Stimulated activated CD8-positive, alpha-beta memory T cell treated with anti-CD3 and anti-CD28 coated beads, Interleukin-15, amount 100 ng/mL, for 4 hours (primary cell): ENCODE measurements at places on chromosomes 1 and 21.

DNA sequence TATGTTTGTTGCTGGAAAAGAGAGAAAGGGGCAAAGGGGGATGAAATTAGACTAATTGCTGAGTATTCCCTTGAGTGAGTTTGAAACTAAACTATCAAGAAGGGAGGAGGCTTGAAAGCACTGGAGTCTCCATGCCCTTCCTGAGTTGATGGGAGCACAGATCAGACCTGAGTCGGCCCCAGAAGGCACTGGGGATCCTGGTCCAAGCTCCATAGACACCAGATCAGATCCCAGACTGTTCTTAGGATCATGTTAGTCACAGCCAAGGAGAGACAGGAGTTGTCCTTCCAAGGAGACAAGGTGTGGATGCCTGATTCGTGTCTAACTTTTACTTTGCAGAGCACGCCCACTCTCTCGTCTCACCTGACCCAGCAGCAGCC lies 152.3 kb downstream of the NR5A2 start:
- no peak for DNase-seq

GRCh38 chr21:42612390-42612789 lies 41.0 kb upstream of the PDE9A start:
- DNase-seq: no peak

DNA sequence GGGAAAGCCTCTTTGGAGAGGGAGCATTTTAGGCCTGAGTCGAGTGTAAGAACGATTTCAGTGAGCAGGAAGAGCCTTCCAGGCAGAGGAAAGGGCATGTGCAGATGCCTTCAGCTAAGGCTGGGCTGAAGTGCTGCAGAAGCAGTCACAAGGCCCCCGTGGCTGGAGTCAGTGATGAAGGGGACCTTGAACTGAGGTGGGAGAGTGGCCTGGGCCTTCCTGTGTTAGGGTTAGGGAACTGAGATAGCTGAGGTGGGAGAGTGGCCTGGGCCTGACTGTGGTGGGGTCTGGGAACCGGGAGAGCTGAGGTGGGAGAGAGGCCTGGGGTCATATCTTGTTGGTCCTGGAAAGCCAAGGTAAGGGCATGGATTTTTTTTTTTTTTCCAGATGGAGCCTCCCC lies 50.9 kb upstream of the ETV3 start:
- DNase-seq: no peak

DNA sequence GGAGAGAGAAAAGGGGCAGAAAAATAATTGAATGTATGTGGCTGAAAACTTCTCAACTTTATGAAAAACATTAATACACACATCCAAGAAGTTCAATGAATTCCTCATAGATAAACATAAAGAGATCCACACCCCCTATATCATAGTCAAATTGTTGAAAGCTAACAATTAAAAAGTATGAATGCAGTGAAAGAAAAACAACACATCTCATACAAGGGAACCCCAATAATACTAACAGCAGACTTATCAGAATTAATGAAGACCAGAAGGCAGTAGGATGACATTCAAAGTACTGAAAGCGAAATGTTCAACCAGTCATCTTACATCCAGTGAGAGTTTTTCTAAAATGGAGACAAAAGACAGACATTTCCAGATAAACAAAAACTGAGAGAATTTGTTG lies 134.4 kb downstream of the FMN2 start:
- no peak for DNase-seq

DNA sequence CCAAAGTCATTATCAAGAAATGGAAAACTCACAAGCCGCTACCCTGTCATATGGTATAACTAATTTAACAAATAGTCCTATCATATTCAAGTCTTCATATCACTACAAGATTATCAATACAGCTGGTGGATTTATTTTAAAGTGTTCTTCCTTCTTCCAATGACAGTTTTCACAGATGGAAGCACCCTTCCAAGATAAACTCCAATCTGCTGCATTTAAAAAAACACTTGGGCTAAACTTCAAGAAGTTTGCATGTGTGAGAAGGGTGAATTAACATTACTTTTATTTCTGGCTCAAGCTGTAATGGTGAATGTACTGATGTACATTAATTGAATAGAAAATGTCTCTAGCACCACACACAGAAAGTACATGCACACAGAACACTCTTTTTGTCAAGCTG lies 192.4 kb downstream of the DPYD start:
- no peak for DNase-seq

DNA sequence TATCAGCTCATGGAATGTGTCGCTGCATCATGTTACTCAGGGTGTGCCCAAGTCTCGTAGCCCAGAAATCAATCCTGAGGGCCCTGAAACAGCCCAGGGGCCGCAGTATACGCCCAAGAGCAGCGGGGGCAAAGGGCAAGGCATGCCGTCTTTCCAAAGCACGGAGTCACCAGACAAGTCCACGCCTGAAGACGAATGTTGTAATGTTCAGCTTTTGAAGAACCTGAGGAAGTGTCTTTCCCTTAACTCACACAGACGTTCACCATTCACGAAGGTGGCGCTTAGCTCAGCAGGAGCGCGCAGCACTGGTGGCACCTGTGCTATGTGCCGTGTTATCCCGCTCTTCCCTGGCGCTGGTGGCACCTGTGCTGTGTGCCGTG lies 18.8 kb upstream of the PWP2 start:
- no peak for DNase-seq

DNA sequence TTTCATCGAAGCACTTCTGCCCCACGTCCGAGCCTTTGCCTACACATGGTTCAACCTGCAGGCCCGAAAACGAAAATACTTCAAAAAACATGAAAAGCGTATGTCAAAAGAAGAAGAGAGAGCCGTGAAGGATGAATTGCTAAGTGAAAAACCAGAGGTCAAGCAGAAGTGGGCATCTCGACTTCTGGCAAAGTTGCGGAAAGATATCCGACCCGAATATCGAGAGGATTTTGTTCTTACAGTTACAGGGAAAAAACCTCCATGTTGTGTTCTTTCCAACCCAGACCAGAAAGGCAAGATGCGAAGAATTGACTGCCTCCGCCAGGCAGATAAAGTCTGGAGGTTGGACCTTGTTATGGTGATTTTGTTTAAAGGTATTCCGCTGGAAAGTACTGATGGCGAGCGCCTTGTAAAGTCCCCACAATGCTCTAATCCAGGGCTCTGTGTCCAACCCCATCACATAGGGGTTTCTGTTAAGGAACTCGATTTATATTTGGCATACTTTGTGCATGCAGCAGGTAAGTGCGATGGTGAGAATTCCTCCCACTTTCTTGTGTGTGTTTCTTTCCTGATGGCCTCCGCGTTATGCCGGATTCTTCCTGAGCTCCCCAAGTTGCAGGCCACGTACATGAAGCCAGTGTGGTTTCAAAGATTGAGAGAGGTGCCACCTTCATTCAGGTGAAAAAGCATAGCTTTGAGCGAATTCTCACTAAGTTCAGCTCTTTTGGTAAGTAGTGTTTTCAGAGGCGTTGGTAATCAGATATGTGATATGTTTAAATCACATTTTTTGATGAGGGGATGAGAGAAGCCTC lies 6.0 kb downstream of the NFIA start:
- DNase-seq: no peak

- DNase-seq: no peak
Observed at GRCh38 chr1:29520571-29521437, 284.5 kb downstream of the PTPRU start.

DNA sequence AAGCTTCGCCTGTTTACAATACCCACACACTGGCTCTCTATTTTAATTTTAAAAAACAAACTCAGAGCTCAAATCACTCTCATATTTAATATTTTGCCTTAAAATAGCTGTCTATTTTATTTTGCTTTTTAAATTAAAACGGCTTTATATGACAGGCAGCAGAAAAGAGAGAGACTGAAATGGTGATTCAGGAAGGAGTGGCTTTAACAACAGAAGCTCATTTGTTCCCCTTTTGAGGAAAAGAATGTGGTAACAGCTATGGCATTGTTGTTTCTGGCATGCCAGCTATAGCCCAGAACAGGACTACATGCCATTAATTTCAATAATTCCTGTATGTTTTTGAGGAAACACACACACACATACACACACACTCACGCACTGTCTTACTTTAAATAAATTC lies 234.2 kb upstream of the PTBP2 start:
- no peak for DNase-seq

GRCh38 chr1:28737307-28738132 lies 780 bp downstream of the YTHDF2 start:
- DNase-seq: no peak
